Germinal center (tissue), 1 donor: ENCODE measurements at places on chromosomes 1 and 21.
A peak's percentile ranks its signal among the peaks of the same experiment; 100 is the strongest.

DNA sequence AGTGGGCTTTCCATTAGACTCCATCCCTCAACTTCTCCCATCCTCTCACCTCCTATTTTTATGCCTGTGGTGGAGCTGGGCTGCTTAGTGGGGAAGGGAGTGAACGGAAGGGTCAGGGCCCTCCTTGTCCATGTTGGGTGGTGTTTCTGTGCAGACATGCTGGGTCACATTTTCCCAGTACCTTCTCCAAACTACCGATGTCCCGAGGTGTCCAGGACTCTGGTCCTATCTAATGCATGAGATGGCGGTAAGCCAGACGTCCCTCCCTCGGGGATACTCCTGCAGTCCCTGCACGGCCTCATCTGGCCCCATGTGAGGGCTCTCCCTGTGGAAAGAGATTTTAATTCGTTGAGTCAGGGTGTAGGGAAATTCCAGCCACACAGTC lies 61.0 kb downstream of the OBSCN start:
- no peak for DNase-seq

- no peak for DNase-seq
Observed at GRCh38 chr1:169390303-169390702, 22.3 kb downstream of the BLZF1 start.

DNA sequence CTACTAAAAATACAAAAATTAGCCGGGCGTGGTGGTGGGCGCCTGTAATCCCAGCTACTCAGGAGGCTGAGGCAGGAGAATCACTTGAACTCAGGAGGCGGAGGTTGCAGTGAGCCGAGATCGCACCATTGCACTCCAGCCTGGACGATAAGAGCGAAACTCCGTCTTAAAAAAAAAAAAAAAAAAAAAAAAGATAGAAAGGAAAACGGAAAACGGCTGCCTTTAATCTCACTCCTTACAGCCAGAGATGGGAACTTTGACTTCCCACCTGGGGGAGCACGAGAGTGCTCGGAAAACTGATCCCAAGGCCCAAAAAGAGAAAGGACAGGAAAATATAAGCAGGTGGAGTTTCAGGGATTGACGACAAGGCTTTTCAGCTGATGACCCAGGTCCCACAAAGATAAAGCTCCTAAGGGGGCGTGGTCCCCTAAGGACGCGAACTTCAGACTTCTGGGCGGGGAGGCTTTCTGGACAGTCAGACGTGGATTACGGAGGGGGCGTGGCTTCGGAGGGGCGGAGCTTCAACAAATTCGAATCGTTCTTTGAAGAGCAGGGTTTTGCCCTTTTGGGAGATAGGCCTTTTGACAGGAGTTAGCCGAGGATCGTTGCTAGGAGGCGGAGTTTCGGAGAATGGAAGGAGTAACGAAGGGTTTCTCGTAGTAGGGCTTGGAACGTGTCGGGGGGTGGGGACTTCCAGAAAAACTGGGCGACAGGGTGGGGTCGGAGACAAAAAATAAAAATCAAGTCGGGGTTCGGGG lies 958 bp upstream of the CKS1B start:
- DNase-seq, result peak; percentile 87

DNA sequence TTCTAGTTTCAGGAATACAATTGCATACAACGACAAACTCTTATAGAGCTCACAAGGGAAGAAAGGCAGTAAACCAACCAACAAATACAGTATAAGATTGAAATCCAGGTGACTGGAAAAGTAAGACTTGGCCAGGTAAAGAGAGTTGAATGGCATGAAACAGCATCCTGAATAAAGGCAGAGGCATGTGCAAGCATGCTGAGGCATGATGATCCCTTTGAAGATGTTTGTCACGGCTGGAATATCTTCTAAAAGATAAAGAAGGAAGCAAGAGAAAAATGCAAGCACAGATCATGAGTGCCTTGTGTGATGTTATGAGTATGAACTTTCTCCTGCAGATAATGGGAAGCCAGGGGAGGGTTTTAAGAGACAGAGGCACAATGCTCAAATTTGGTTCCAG lies 83.3 kb upstream of the SPATA6 start:
- no peak for DNase-seq

DNA sequence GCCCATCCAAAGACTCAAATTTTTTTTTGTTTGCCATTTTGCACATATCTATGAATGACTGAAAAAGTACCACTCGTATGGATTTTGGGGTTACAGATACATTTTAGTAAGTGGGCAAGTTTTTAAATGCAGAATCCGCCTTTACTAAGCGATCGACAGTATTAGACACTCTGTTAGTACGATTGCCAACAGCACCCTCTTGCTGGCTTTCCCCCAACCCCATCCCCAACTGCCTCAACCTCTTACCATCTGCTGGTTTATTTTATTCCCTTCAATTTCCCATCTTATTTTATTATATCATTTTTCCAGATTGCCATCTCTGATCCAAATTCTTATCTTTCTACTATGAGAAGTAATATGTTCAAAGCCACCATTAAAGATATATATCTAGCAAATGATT lies 244.8 kb downstream of the LRRIQ3 start:
- DNase-seq, result no peak

DNA sequence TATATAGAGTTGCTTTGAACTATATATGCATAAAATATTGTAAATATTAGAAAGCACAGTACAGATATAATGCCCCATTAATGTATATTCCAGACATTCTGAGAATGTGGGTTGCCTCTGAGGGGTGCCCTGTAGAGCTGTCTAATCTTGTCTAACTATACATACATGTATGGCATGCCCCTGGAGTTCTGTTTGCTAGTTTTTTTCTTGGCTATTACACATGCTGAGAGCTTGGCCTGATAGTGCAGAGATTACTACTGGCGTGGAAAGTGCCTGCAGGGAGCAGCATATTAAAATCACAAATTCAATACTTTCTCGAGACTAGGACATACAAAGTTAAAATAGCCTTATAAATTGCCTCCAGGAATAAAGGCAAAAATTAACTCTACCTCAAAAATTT lies 24.1 kb downstream of the KCNA3 start:
- no peak for DNase-seq

- no peak for DNase-seq
Observed at GRCh38 chr1:189682591-189682990, 795.1 kb downstream of the BRINP3 start.

DNA sequence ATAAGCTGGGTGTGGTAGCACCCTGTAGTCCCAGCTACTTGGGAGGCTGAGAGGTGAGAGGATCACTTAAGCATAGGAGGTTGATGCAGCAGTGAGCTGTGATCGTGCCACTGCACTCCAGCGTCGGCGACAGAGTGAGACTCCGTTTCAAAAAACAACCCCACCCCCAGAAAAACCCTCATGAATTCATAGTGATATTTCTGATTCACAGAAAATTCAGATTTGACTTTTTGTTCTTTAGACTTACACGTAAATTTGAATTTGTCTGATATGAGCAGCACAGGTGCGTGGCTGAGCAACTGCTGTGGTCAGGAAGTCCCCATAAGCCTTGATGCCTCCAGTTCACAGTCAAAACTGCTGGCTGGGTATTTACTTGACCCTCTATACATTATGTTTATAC lies 10.0 kb upstream of the MORC3 start:
- DNase-seq, result peak; percentile 22

DNA sequence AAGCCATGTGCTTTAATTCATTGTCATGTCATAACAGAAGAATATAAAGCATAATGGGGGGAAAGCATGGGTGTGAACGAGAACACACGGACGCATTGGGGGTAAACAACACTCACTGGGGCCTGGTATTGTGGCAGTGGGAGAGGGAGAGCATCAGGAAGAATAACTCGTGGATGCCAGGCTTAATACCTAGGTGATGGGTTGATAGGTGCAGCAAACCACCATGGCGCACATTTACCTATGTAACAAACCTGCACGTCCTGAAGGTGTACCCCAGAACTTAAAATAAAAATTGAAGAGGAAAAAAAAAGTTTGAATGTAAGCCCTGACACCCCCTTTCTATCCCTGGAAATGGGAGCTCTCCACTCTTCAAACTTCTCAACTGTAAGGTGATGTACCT lies 34.9 kb upstream of the CACHD1 start:
- no peak for DNase-seq

DNA sequence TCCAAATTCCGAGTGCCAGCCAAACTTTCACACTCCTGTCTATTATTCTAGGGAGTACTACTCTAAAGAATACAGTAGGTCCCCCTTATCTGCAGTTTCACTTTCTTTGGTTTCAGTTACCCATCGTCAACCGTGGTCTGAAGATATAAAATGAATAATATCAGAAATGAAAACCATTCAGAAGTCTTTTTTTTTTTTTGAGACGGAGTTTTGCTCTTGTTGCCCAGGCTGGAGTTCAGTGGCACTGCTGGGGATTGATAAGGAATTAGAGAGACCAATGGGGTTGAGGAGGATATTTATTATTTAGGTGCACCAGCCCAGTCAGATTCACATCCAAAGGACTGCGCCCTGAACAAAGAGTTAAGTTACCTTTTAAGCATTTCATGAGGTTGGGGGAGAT lies 52.9 kb upstream of the SRSF10 start:
- DNase-seq, result no peak

GRCh38 chr1:225182716-225183115 lies 245.1 kb downstream of the LBR start:
- no peak for DNase-seq

DNA sequence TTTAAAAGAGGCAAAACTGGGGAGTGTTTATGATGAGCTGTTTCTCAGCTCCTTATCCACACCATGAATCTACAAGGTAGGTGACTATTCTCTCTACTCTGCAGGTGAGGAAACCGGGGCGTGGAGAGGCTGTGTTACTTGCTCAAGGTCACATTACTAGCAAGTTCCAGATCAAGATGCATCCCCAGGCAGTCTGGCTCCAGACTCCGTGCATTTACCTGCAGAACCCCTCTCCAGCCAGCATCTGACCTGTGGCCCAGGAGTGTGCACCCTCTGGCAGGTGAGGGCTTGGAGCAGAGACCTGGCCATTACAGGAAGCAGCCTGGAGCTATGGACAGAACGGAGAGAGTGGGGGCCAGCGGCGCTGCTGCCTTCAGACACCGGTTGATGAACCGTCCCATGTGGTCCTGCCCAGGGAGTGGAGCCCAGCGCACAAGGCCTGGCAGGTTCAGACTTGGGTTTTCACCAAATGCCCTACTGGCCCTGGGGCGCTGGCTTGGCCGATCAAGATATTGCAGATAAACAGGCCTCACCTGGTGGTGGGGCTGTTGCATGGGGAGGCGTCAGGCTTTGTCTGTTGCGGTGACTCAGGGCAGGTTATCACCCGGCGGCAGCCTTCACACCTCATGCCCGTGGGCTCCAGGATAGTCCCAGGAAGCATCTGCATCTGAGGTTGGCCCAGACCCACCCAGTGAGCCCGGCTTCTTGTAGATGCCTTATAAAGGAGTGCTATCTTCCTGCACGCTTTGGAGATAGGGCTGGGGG lies 29.2 kb upstream of the WNT4 start:
- DNase-seq, result no peak

GRCh38 chr1:186301448-186301847 lies 73.6 kb downstream of the TPR start:
- no peak for DNase-seq
